Panc1 (cell line): ENCODE measurements at places on chromosomes 6 and 20. TPM values are rescaled to one million over a fixed set of nuclear protein-coding genes. Genes with fewer than 3 reads are reported as not detected.

Gene KHDC1
- total RNA-seq, result 9.6 TPM

Gene OXT
- not detected for total RNA-seq

Gene FAM83C
- not detected for total RNA-seq

Gene ZSCAN31
- 10.4 TPM for total RNA-seq

Gene ANKRD60
- not detected for total RNA-seq

Gene BPIFB4
- not detected for total RNA-seq

Gene WFDC10B
- not detected for total RNA-seq

Gene LY86
- not detected for total RNA-seq

Gene SLC12A5
- total RNA-seq, result 11.8 TPM

Gene ACSS1
- total RNA-seq, result 32.2 TPM

Gene EMILIN3
- 0.54 TPM for total RNA-seq

Gene MEI4
- 0.05 TPM for total RNA-seq

Gene C20orf144
- not detected for total RNA-seq

Gene PAX1
- total RNA-seq, result not detected

- no peak for DNase-seq
Observed at GRCh38 chr20:45467861-45468260, 1.7 kb upstream of the WFDC2 start.

DNA sequence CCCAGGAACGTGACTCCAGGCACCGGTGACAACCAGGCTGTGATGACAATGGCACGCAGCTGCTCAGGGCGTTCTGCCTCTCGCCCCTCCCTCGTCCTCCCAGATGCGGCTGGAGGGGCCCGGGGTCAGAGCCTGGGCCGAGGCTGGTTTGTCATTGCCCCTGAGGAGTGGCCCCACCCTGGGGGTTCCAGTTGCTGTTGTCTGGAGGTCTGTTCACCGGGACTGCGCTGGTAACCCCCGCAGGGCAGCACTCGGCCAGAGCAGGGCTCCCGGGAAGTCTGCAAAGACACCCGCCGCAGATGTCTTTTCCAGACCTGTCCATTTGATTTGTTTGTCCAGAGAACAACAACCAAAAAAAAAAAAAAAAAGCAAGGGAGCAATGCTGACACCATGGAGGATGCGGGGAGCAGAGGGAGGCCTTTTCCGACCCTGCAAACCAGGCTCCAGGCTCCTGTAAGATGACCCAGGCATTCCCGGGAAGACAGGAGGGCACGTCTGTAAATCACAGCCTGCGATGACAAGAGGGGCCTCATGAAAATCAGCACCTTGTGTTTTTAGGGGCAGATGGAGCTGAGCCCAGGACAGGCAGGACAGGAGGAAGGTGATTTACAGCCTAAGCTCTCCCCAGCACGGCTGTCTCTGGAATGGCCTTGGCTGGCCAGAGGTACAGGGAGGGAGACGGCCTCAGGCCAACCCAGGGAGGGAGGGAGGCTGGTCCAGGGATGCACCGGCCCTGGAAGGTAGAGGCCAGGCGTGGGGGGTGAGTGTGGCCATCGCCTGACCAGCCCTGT, 189.3 kb downstream of the ERMARD start:
- no peak for DNase-seq

DNA sequence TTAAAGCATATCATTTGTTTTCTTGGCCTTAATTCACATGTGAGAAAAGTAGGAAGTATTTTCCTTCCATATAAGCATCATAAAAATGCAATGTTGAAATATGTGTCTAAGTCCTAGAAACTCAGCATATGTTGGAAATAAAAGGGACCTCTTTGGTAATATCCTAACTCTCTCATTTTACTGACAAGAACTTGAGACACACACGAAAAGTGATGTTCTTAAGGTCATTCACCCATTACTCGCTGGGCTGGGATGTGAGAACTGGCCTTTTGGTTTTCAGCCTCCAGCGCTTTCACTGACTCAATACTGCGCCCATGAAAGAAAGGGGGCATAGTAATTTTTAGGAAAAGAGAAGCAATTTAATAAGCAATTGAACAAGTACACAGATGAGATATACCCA, 153.5 kb upstream of the SCGN start:
- no peak for DNase-seq

DNA sequence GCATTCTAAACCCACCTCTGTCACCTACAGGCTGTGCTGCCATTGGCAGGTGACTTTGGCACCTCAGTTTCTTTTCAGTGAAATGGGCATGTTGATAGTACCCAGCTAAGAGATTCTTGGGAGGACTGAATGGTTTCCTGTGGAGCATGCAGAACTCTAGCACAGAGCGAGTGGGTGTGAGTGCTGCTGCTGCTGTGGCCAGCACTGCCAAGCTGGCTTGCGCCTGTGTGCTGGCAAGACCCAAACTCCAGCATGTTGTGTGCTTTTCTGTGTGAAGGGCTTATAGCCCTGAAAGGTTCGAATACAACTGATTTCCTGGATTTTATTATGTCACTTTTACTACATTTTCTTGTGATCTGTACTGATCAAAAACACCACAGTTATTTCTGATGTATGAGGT, 78.1 kb upstream of the KIF25 start:
- DNase-seq, result no peak

GRCh38 chr20:33411242-33411641, 9.9 kb upstream of the CDK5RAP1 start:
- no peak for DNase-seq

DNA sequence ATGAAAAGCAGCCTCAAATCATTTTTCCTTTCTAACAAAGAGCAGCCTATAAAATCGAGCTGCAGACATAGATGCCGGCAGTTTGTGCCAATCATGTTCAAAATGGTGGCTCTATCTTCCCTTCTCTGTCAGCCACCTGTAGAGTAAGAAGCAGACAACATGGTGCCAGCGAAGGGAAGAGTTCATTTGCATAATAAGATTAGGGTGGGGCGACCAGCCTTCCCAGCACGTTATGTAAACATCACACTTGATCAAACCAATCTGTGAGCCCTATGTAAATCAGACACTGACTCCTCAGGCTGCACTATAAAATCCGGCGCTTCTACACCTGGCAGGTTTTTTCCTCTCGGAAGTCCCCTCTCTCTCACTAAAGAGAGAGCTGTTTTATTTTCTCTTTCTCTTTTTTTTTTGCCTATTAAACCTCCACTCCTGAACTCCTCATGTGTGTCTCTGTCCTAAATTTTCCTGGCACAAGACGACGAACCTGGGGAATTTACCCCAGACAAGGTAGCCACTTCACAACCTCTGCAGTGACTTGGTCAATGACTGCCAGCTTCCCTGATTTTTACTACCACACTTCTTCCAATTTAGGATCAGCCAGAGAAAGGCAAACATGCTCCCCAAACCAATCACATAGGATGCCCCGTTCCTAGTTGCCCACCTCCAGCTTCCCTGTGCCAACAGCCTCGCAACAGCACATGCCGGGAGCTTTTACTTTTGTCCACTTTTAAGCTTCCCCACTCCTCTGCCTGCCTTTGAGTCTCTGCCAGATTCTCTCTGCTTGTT, 12.9 kb downstream of the TPMT start:
- no peak for DNase-seq

DNA sequence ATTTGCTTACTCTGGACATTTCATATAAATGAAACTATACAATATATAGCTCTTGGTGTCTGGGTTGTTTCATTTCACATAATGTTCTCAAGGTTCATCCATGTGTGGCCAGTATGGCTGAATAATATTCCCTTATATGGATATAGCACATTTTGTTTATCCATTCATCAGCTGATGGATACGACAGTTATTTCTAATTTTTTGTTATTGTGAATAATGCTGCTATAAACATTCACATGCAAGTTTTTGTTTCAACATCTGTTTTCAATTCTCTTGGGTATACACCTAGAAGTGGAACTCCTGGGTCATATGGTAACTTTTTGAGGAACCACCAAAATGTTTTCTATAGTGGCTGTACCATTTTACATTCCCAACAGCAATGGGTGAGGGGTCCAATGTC, 101.1 kb downstream of the CDK19 start:
- DNase-seq, result no peak

- DNase-seq, result no peak
Observed at GRCh38 chr20:3995067-3995748, 20.1 kb downstream of the RNF24 start.

DNA sequence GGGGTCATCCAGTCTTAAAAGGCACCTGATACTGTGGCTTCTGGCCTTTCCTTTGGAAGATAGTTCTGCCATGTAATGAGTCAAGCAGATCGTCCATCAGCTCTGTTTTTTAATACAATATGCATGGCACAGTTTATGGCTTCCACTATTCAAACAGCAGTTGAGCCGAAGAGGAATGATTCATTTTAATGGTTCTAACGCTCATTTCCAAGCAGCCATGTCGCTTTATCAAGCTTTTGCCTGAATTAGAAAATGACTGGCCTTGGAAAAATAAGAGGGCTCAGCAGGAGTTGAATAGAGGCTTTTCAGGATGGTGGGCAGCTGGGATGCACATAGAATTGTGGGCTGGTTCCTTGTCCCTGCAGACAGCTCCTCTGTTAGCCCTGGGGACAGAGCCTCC, 138.1 kb downstream of the SOBP start:
- DNase-seq, result no peak

DNA sequence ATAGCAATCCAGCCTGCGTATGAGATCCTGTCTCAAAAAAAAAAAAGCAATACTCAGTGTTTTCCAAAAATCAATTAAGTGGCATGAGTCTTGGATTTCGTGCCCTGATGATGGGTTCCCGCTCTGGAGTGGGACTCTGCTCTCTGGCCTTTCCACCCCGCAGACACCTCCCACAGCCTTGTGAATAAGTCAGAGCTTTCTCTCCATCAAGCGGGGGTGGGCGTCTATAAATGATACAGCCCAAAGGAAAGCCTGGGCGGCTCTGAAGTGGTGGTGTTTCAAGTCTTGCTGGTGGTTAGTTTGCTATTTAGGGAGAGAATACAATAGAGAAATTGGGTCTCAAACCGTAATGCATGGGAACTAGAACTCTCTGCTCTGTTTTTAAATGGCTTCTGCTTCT, 52.5 kb upstream of the TAGAP start:
- no peak for DNase-seq

DNA sequence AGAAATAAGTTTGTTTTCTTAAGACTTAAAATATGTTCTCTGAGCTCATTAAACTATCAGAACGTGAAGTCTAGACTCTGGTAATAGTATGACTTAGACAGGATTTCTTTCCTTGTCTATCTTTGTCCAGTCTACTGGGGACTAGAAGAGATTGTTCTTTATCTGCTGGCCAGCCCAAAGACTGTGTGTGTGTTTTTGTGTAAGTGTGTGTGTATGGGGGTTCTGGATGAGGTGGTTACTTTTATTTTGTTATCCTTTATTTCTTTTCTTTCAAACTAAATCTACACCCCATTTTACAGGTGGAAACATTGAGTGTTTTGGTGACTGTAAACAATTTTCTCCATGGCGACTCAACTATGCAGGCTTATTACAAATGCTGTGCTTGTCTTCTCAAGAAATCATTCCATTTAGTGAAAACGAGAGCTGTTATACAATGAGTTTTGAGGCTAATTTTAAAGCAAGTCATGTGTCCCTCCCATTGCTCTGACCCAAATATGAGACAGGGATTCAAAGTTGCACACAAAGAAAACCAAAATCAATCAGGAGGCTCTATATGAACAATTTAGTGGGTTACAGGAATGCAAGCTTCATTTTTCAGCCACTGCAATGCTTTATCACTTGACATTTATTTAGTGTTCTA, 97.6 kb downstream of the ELOVL5 start:
- DNase-seq, result no peak

GRCh38 chr20:46637427-46638133, 13.7 kb downstream of the SLC13A3 start:
- no peak for DNase-seq

DNA sequence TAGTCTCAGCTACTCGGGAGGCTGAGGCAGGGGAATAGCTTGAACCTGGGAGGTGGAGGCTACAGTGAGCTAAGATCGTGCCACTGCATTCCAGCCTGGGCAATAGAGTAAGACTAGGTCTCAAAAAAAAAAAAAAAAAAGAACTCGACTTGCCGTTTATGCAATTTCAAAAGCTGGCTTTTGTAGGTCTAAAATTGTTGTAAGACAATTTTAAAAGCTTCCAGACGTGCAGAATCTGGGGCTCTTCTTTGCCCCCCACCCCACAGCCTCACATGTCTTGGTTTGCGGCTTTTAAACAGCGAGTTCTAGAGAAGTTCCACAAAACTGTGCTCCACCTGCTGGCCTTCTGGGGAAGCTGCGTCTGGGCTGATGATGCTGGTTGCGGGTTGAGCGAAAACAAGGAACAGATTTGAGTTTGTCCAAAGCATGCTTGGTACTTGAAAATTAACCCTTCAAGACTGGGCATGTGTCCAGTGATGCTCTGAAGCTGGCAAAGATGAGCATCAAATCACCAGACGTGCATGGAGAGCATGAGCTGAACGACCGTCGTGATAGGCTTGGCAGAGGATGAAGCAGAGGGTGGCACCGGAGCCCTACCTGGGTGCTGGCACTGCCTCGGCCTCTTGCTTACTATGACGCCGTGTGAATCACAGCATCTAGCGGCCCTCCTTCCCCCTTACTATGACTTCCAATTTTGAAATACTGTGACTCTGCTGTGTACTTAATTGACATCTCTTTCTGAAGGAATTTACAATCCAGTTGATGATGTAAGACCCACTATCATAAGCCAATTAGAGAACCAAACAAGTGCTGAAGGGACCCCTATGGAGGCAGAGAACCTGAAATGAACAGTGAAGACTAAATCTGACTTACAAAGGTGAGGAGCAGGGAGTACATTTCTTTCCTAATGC, 171.4 kb downstream of the GMPR start:
- peak; percentile 36 for DNase-seq

DNA sequence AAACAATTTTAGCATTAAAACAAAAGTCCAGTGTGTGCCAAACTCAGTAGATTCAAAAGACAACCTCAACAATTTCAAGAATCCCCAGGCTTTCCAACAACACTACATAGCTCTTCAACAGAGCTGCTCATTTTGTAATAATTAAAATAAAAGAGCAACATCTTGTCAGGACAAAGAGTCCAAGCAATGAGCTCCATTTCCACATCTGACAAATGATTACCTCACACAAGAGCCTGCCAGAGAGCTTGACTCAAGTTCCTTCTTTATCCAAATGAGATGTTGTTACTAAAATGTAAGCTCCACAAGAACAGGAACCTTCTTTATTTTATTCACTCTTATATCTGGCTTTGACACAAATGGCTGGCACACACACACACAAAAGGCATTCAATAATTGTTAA, 449.8 kb downstream of the HACE1 start:
- DNase-seq, result no peak

- no peak for DNase-seq
Observed at GRCh38 chr6:34300332-34300751, 51.5 kb upstream of the SMIM29 start.

GRCh38 chr6:132261354-132261753, 139.9 kb downstream of the MOXD1 start:
- no peak for DNase-seq

- no peak for DNase-seq
Observed at GRCh38 chr6:13098793-13099570, 229.4 kb downstream of the TBC1D7 start.

- DNase-seq, result no peak
Observed at GRCh38 chr20:23086931-23087411, 847 bp upstream of the CD93 start.

DNA sequence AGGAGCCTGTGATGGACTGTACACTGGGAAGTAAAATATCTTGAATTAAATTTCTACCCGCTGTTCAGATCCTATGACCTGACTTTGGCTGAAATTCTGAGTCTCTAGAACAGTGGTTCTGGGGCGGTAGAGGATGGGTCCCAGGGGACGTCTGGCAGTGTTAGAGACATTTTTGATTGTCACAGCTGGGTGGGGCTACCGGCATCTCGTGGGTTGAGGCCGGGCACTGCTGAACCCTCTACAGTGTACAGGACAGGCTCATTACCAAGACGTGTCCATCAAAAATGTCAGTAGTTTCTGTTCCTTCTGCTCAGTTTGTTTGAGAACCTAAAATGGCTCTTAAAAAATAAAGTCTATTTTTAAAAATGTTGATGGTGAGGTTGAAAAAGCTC, 11.5 kb upstream of the RPS6KA2 start:
- DNase-seq, result no peak

GRCh38 chr6:137316626-137317025, 97.4 kb upstream of the IFNGR1 start:
- DNase-seq, result no peak
